Smooth muscle cell of the brain vasculature (primary cell): ENCODE measurements at places on chromosomes 1 and 21.

DNA sequence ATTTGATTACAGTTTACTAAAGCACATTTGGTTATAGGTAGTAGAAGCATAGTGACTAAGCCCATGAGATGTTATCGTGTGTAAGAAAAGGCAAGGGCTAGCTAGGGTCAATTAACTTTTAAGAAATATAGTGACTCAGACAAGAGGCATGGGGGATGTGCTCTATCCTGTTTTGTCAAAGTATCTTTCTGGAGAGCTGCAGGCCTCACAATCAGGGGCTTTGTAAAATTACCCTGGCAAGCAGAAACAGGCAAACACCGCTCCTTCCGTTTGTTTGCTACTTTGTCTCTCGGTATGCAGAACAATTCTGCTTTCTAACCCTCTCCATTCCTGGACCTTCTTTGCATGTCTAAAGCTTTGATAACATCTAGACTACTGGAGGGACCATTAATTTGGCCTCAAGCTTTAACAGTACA, 26.1 kb upstream of the ZNF697 start:
- DNase-seq = no peak

- no peak for DNase-seq
These were observed 12.3 kb downstream of the ID3 start for GRCh38 chr1:23546897-23547584.

DNA sequence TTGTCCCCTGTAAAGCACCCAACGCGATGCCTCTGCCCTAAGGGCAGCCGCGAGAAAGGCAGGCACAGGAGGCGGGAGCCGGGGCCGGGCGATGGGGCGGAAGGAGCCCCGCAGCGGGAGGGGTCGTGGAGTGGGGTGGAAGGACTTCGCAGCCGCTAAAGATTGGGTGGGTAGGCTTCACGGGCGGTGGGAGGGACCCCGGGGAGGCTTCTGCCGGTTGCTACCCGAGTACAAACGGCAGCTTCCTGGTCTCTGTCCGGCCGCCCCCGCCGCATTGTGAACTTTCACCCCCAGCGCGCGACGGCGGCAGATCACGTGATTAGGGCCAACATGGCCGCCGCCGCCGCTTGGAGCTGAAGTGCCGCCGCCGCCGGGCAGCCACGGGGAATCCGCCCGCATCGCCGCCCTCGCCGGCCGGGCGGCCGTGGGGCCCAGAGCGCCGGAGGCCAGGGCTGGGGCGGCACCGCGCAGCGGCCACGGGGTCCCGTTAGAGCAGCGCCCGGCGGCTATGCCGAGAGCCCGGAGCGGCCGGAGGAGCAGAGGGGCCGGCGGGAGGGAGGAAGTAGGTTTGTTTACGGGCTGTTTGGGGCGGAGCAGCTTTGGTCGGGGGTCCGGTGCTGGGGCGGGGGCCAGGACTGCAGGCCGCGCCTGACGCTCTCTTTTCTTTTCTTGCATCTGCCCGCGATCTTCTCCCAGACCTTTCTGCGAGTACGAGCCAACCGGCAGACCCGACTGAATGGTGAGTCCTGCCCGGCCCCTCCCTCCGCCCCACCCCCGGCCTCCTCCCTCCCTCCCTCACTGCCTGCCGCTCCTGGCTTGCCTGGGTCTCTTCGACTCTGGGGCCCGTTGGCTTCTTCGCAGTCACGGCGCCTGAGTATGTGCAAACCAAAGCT, 42.4 kb downstream of the TMEM53 start:
- peak; percentile 70 for DNase-seq

DNA sequence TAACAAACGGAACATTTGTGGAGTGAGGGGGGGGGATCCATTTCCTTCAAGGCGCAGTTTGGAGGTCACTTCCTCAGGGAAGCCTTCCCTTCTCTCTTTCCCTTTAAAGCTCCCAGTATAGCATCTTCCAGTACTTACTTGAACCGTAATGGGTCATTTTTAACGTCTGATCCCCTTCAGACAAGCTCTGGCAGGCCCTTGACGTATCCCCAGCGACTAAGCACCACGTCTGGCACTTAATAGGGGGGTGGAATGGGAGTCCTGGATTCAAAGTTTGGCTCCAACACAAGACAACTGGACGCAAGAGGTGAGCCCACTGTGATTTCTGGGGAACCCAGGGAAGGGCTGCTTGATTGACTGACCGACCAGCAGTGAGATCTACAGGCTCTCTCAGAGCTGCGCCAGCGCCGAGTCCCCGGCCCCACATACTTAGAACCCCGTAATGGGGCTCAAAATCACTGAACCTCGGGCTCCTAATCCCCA, 441 bp downstream of the YARS1 start:
- no peak for DNase-seq

DNA sequence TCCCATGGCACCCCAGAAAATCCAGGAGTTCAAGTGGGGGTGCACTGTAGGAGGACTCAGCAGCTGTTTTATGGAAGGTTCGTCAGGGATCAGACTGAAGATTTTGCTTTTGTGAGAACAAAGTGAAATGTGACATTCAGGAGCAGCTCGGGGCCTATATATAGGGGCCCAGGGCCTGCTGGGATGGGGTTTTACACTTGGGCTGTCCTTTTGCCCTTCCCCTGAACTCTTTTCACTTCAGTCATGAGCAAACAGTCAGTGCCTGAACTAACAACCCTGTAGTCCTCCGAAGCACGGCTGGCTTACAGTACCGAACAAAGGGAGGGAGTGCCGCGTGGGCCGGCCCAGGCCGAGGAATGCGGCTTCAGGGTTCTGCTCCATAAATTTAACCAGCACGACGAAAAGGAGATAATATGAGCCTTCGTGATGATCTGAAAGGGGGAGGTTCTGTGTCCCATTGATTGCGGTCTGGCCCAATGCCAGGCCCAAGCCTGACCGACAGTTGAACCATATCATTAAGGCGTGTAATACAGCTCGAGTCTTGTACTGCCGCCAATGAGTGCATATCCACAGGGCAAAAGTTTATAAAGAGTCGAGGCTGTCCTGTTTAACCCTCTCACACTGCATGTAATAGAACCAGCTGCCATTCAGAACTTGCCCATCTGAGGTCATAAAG, 139.9 kb downstream of the DHRS3 start:
- DNase-seq = peak; percentile 62

GRCh38 chr1:231936983-231937775, 310.6 kb downstream of the DISC1 start:
- DNase-seq = no peak

GRCh38 chr1:234315588-234315987, 57.7 kb upstream of the COA6 start:
- no peak for DNase-seq

DNA sequence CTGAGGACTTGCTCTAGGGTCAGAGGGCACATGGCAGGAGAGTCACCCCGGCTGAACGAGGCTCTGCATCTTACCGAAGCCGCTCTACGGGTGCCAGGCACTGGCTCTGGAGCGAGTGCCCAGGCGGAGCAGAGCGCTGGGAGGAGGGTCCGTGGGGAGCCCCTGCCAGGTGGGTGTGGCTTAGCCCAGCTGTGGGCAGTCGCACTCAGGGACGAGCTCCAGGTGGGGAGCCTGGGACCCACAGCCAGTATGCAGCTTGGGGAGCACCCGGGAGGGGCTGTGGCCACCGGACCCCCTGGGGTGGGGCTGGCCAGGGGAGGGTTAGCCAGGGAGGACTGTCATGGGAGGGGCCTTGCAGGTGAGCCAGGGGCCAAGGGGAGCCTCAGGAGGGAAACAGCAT, 3.8 kb downstream of the AGRN start:
- DNase-seq = no peak

GRCh38 chr1:111593403-111594305, 25.9 kb upstream of the RAP1A start:
- DNase-seq = no peak

DNA sequence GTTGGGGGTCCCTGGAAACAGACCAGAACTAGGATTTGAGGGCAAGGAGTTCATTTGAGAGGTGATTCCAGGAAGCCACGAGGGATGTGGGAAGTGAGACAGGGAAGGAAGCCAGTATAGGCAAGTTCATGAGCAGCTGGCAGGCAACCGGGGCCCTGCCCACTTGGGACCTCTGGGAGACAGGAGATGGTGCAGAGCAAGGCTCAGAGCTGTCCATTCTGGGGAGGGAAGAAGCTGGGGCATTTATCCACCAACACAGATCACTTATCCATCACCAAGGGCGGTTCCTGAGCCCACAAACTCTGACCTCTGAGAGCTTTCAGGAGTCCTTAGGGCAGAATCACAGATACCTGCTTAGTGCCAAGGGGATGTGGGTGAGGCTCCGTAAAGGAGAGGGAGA, 16.8 kb downstream of the EDN2 start:
- no peak for DNase-seq

DNA sequence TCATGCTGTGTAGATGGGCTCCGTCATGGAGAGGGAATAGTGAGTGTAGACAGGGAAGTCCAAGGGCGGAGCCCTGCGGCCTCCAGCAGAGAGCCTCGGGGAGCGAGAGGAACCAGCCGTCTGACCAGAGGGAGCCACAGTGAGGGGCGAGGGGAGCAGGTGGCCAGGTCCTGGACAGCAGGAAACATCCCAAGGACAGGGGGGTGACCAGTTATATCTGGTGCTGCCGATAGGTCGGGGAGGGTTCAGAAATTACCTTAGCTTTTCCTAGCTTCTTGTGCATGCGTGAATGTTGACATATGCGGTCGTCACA, 46.5 kb downstream of the TRAPPC10 start:
- no peak for DNase-seq

DNA sequence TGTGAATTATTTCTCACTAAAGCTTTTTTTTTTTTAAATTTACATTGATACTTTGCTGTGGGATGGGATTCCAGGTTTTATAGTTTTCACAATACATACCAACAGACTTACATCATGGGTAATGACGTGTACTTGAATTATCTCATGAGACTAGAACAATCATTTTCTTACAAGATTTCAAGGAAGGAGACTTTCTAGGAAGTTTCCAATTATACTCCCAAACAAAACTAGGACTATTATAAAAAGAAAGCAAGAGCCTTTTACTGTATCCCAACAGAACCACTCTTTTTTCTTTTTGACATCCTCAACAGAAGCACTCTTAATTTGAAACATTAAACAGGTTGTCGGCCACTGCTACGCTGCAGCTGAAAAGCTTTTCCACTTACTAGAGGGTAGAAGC, 48.7 kb downstream of the TESK2 start:
- DNase-seq = no peak

GRCh38 chr21:43974791-43975468, 37.2 kb upstream of the TRAPPC10 start:
- no peak for DNase-seq

- no peak for DNase-seq
These were observed 25.5 kb upstream of the RBBP5 start for GRCh38 chr1:205147191-205147835.

- no peak for DNase-seq
These were observed 791 bp upstream of the CHI3L1 start for GRCh38 chr1:203187304-203187685.

DNA sequence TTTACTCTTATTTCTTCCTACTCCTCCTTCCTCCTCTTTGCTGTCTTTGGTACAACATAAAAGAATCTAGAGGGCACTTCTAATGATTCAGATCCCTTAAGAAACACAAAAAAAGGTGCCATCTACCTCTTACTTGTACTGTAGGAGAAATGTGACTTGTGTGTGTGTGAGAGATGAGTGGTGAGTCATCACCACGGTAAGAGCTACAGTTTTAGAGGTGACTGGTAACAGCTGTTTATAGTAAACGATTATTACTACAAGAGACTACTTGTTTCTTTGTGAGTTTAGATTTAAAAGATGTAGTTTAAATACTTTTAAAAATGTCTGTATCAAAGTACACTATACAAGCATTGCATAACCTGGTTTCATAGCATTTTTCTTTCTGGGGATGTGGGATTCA, 40.4 kb downstream of the SLC35D1 start:
- DNase-seq = no peak

DNA sequence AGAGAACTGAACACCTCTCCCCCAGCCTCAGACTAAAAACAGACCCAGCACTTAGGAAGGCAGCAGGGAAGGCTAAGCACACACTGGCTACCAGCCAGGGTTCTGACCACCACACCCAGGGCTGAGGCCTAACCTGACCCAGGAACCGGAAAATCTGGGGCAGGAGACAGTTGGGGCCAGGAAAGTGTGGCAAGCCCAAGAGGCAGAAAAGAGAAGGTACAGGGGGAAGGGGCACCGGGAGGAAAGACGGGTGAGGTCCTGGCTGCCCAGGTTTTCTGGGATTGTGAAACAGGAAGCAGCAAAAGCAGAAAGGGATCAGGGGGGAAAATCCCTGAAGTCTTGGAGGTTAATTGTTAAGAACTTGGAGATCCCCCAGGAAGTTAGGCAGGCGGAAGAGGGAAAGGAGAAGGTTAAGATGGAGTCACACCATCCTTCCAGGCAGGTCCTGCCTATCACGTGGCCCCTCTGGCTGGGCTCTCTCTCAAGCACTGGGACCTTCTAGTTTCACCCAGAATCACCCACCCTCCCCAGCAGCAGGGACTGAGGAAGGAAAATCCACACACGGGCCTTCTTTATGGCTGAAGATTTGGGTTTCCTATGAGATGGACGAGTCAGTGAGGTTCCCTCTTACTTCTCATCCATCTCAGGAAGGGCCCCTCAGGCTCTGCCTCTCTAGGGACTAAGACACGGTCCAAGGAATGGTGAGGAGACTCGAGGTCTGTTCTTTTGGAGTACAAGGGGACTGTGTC, 2.6 kb downstream of the HDGF start:
- DNase-seq = no peak

DNA sequence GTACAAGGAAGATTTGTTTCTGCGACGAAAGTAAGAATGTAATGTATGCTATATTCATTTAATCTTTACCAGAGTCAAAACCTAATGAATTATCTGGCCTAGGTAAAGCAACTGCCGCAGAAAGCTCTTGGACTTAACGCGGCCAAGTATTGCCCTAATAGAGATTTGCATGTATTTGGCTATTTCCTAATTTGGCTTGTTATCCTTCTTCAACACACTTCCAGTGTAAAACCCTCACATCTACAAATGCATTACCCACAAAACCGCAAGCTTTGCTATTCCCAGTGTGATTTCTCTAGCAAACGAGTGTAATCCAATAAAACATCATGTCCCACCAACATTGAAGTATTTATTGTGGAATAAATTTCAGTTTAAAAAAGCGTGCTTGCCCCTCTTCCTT, 123.8 kb upstream of the LMO4 start:
- no peak for DNase-seq

DNA sequence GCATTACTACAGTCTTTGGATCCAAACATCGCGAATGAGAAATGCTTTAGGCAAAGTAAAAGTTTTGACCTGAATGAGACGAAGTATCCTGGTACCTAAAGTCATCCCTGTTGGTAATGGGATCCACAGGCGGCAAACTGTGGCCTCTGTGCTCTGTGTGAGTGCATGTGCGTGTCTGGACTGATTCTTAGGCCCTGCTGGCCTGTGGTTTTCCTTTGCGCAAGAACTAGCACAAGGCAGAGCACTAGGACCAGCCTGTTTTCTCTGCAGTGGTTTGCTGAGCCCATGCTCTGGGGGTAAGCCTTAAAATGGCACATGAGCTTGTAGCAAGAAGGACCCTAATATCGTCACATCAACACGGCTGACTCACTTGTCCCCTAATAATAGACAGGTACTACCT, 251.2 kb downstream of the DSCAM start:
- no peak for DNase-seq

DNA sequence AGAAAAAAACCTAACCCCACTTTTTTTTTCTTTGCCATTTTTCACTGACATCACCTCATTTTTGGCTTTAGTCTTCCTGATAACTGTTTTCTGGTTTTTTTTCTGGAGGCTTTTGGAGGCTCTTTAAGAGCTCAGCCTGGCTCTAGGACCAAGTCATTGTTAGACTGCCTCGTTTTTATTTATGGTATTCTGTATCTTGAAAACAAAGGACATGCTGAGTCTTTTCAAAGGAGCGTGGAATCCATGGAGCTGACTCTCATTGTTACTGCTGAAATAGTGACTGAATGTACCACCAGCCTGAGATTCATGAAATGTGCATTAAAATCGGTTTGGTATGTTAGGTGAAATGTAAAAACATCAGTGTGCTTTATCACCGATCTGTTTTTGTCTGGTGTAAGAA, 28.0 kb downstream of the RASAL2 start:
- DNase-seq = no peak
